ENCODE measurements at places on chromosomes 2 and 18.

DNA sequence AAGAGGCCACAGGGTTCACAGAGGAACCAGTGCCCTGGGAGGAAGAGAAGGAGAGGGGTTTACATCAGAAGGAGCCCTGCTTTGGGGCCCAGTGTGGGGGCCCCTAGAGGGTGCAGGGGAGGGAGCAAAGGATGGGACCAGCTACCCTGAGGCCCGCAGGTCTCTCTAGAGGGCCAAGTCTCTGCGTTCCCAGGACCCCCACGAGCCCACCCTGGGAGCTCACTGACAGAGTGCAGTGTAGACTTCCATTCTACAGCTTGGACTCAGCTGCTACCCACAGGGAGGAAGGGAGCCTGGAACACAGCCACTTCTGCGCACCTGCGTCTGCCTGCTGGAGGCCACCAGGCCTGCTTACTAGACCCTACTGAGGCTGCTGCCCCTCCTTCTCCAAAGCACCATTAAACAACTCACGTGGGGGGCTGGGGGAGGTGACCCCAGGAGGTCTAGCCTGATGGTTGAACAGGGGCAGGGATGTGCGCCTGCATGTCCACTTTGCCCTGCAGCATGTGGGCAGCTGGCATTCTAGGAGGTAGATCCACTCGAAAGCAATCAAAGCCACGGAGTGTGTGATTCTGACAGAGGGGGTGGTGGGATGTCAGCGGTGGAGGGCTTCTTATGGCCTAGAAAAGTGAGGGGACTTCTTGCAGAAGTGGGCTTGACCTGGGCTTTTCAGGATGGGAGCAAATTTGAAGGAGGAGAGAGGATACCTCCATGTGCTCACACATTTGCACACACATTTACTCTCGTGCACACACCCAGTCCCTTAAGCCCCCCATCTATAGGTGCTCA, 90.2 kb downstream of the ZFP36L2 start:
- DNase-seq, result peak; percentile 2

DNA sequence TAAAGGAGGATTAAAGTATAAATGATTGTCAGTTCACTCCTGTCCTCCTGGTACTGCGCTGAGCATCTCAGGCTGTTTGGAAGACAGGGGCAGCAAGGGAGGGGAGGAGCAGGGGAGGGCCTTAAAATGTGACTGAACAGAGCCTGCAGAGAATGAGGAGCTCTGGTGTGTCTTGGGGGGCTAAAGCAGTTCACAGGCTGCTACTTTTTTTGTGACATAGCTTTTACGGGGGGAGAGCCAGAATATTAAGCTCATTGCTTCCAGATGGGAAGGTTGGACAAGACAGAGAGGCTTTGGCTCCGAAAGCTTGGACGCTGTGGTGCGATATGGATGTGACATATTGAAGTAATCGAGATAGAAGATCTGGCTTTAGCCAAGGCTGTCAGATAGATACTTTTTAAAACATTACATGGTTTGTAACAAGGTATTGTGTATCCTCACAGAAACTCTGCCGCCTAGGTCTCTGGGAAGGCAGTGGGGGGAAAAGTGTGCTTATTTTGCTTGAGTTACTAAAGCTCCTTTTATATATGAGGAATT, 40.5 kb downstream of the RDH14 start:
- DNase-seq, result peak; percentile 41

GRCh38 chr2:191180713-191181112, 29.9 kb upstream of the STAT4 start:
- no peak for DNase-seq

GRCh38 chr2:125745514-125745913, 910.4 kb upstream of the GYPC start:
- peak; percentile 69 for DNase-seq

- DNase-seq, result no peak
These were observed 73.3 kb downstream of the ZNF385B start for GRCh38 chr2:179788104-179788503.

- DNase-seq, result no peak
These were observed 11.8 kb upstream of the CTAGE1 start for GRCh38 chr18:22429564-22429963.

DNA sequence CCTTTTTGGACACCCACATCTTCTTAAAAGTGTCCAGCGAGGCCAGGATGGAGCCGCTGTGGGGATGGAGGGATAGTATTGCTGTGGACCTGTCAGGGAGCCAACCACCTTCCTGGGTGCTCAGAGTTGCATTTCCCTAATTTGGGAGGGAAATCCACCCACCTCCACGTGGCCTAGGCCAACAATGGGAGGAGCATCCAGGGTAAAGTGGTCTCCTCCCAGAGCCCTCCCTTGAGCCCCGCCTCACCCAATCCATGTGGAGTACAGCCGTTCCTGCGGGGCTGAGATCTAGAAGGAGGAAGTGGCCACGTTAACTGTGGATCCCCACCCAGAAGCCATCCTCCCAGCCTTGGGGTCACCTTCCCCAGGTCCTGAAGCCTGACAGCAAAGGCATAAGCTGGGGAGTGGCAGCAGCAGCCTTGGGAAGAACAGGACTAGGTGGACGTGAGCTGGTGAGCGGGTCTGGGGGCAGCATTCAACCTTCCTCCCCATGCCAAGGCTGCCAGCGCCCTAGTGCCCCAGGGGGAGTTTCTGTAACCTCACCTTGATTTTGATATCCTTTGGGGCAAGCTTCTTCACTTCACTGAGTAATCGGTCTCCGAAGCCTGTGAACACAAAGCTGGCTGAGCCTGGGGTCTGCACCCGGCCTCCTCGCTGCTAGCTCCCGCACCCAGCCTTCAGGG, 6.8 kb downstream of the ACTR1B start:
- DNase-seq, result no peak

DNA sequence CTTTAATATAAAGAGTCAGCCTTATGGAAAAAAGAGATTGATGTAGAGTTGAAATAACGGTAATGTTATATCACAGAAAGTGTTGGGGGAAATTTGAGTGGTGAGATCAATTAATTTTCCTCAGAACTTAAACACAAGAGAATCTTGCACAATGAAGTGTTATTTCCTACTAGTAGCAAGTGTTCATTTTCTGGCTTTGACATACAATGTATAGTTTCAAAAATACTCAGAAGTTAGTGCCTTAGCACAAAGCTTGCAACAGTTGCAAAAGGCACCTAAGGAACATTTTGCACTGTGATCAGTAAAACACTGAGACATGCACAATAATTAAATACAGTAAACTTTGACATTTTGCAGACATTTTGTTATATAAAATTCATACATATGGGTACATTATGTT, 161.2 kb downstream of the CD226 start:
- no peak for DNase-seq

GRCh38 chr18:49738721-49739120, 74.6 kb downstream of the ACAA2 start:
- no peak for DNase-seq

- DNase-seq, result no peak
These were observed 58.2 kb downstream of the CAB39 start for GRCh38 chr2:230770804-230771203.

GRCh38 chr2:241862093-241862492, 3.4 kb upstream of the PDCD1 start:
- DNase-seq, result no peak

DNA sequence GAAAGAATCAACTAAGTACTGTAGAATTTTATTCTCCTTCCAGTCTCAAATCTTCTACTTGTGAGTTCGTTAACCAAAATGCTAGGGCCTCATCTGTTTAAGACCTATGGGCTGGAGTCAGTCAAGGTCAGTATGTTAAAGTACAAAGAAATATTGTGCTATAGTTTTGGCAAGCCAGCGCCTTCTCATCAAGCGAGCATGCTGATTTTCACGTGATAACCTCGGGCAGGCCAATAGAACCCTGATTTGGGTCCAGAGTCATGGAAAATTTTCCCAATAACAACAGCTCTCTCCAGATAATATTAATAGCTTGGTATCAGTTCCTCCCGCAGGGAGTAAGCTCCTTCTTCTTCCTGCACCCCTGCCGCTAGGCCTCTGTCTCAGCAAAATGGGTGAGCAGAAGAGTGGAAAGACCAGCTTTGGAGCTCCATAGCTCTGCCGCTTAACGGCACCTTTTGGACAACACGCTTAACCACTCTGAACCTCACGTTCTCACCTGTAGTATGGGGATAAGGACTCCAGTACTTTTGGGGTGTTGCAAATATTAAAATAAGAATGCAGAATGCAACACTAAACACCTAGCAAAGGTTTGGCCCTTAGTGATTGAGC, 11.7 kb downstream of the CABLES1 start:
- DNase-seq, result no peak

DNA sequence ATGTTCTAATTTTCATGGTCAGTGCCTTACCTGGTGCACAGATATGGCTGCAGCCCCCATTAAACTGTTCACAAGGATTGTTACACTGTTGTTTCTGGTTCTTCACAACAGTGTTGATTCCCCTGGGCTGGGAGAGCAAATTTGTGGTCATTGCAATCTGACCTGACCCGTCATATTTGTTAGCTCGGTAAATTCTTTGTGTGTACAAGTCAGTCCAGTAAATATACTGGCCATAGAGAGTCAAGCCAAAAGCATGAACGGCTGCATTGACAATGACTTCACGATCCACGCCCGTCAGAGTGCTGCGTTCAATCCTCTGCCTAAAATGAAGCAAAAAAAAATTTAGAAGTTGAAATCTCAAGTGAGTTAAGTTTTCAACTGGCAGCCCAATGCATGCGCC, 134.6 kb downstream of the DHRS9 start:
- no peak for DNase-seq

DNA sequence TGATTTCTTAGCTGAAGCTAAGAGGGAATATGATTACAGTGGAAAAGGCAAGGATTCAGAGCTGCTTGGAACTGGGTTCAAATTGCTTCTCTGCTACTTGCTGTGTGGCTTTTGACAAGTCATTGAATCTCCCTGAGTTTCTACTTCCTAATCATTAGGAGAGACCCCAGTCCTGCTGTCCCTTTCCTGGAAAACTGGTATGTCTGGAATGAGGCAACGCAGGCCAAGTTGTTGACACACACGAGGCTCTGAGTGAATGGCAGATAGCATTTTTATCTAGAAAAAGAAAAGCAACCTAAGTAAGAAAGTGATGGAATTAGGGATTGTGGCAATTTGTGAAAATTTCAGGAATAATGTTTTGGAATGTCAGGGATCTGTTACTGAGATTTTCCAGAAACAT, 123.6 kb downstream of the LPIN1 start:
- DNase-seq, result no peak

DNA sequence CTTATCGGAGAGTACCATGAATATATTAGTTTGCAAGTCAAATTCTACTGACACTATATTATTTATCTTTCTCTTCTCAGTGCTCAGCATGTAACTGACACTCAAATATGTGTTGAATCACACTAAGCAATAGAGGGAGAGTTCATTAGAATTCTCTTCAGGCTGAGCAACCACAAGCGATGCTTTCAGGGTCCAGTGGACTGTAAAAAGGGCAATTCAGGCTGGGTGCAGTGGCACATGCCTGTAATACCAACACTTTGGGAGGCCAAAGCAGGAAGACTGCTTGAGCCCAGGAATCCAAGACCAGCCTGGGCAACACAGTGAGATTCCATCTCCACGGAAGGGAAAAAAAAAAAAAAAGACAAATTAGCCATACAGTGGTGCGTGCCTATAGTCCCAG, 16.3 kb downstream of the PDE6D start:
- DNase-seq, result no peak

- no peak for DNase-seq
These were observed 5.2 kb upstream of the DLX2 start for GRCh38 chr2:172107690-172108586.

- no peak for DNase-seq
These were observed 135.9 kb downstream of the NCK2 start for GRCh38 chr2:105880637-105881036.

DNA sequence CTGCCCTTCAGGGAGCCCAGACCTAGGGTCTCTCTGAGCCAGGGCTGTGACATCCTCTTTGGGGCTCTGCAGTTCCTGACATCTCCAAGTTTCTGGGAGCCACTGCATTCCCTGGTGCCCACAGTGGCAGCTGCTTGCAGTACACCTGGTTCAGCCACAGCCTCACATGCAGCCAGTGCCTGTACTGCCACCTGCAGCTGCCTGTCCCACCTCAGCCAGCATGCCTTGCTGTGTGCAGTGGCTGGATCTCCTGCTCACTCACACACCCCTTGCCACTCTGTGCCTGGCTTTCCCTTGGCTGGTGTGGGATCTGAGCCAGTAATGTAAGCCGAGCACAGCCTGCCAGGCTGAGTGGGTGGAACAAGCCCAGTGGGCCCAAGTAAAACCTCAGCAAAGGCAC, 1288.7 kb downstream of the CNTNAP5 start:
- DNase-seq, result no peak

GRCh38 chr2:58699411-58699810, 458.3 kb upstream of the FANCL start:
- no peak for DNase-seq

All from hepatocyte (in vitro differentiated cells).